ENCODE measurements at places on chromosomes 5 and 9.

- DNase-seq, result no peak
Observed at GRCh38 chr5:178463321-178464155, 126.7 kb downstream of the COL23A1 start.

DNA sequence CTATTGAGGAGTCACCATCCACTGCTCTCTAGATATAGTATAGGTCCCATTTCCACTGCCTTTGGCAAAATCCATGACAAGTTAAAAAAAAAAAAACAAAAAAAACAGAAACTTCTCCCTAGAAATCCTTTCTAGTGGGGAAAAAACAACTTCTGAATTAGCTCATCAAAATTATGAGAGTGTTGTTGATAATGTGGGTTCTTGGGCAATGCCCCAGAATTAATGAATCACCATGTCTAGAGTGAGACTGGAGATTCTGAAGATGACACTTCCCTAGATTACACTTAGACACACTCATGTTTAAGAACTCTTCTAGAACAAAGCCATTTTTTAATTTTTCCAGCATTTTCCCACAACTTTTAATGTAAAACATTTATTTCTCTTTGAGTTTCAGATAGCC is 728.0 kb upstream of the C9orf72 start:
- no peak for DNase-seq

- DNase-seq, result no peak
Observed at GRCh38 chr5:72157625-72157962, 50.3 kb downstream of the MAP1B start.

- DNase-seq, result no peak
Observed at GRCh38 chr5:143641549-143642355, 170.2 kb upstream of the HMHB1 start.

GRCh38 chr5:125050926-125051325 is 304.5 kb upstream of the ZNF608 start:
- peak; percentile 20 for DNase-seq

GRCh38 chr5:15073453-15073852 is 201.9 kb upstream of the ANKH start:
- DNase-seq, result no peak

DNA sequence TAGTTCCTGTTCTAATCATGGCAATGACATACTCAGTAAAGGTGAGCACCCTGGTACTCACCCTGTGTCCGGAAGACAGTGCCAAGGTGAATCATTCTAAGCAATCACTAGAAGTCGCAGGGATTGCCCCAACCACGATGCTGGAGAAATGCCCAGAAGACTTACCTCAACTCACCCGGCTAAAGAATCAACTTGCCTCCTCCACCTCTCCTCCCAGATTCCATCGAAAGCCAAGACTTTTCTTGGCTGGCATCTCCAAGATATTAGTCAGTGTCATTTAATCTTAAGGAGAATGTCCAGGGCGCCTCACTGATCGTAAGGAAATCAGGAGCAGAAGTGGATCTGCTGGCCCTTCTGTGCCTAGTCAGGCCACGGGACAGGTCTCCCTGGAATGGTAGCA is 204.9 kb downstream of the ERCC6L2 start:
- DNase-seq, result no peak

Data from nucleus accumbens (tissue), 56 donors.